ENCODE measurements at places on chromosomes 4 and X.

GRCh38 chrX:15299941-15300851 is 15.2 kb downstream of the ASB11 start:
- no peak for DNase-seq

GRCh38 chrX:71199252-71200008 is 23.6 kb upstream of the GJB1 start:
- no peak for DNase-seq

DNA sequence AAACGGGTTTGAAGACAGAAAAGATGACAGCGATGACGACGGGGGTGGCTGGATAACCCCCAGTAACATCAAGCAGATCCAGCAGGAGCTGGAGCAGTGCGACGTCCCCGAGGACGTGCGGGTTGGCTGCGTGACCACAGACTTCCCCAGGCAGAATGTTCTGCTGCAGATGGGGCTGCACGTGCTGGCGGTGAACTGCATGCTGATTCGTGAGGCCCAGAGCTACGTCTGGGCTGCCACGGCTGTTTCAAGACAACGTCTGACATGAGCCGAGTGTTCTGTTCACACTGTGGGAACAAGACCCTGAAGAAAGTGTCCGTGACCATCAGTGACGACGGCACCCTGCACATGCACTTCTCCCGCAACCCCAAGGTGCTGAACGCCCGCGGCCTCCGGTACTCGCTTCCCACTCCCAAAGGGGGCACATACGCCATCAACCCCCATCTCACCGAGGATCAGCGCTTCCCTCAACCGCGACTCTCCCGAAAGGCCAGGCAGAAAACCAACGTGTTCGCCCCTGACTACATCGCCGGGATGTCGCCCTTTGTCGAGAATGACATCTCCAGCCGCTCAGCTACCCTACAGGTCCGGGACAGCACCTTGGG is 319.2 kb upstream of the SLC7A11 start:
- no peak for DNase-seq

GRCh38 chrX:46117234-46117633 is 428.0 kb downstream of the ZNF674 start:
- DNase-seq, result no peak

DNA sequence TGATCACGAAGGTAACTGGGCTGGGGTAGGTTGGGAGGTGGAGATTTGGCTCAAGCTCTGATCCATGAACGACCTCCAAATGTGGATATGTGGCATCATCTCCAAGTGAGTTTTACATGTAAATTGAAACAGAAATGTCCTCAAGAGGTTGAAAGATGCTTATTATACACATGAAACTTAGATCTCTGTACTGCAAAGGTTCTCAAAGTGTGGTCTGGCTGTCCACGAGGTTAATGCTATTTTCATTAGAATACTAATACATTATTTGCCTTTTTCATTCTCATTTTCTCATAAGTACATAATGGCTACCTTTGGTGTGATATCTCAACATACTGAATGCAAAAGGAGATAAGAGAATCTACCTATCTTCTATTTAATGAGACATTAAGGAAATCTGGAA is 198.2 kb downstream of the RASL11B start:
- no peak for DNase-seq

GRCh38 chr4:95255396-95256107 is 293.2 kb downstream of the UNC5C start:
- no peak for DNase-seq

All from osteocyte (in vitro differentiated cells).